ENCODE measurements at places on chromosomes 5 and 9.

DNA sequence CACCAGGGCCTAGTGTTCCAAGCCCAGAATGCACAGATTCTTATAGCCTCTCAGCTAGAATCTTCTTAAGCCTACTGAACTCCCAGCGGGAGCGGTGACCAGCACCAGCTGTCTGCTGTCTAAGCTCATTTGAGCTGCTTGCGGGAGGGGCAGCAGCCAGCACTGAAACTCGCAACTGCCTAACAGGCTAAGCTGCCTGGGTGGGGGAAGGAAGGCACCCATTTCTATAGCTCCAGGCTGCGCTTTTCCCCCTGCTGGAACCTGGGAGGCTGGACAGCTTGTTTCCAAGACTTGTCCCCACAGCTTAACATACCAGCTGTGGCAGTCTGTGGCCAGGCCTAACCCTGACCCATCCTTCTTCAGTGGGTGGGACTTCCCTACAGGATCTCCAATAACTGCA lies 512.9 kb downstream of the EFNA5 start:
- no peak for DNase-seq

DNA sequence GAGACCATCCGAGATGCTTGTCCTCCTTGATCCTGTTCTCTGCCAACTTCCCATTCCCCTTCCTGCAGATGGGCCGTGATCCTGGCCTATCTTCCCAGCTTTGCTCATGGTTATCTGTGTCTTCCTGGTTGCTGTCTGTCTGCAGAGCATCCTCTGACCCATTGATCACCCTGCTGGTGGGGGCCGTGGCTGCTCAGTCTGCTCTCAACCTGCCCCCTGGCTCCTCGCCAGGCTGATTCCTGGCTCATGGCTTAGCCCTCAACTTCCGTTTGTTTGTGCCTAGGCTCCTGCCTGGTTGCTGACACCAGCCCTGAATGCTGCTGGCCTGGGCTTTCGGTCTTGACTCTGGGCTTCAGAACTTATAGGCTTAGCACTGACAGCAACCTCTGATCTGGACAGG lies 67.1 kb upstream of the SMIM15 start:
- no peak for DNase-seq

GRCh38 chr9:126304971-126305320 lies 21.7 kb upstream of the MVB12B start:
- no peak for DNase-seq

DNA sequence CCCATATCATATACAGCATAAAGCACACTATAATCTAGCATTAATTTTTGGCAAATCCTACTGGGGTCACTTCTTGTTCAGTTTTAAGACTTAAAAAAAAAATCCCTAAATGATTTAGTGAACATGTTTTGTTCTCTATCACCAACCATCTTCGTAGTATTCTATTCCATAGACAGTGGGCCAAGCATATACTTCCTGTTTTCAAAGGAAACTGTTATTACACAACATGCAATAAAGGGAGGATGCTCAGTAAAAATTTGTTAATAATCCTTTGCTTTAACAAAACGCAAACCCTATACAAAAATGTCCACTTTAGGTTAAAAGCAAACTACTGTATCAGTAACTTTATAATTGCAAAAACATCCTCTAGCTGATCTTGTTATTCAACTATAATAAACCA lies 13.0 kb downstream of the CCNH start:
- no peak for DNase-seq

- DNase-seq, result no peak
Observed at GRCh38 chr5:32421075-32421474, 23.5 kb downstream of the ZFR start.

DNA sequence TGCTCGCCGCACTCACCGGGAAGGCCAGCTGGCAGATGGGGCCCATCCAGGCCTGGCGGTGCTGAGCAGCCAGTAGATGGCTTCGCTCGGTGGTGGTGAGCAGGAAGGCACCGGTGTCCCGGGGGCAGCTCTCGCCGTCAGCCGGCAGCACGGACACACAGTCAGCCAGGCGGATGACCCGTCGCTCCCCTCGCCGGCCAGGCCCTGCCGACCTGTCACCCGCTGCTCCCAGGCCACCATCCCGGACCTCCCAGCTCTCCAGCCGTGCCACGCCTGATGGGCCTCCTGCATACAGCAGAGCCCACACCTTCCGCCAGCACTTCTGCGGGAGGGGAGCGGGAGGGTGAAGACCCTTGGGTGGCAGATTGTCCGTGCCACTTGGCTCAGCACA lies 1.4 kb downstream of the DOK3 start:
- no peak for DNase-seq

DNA sequence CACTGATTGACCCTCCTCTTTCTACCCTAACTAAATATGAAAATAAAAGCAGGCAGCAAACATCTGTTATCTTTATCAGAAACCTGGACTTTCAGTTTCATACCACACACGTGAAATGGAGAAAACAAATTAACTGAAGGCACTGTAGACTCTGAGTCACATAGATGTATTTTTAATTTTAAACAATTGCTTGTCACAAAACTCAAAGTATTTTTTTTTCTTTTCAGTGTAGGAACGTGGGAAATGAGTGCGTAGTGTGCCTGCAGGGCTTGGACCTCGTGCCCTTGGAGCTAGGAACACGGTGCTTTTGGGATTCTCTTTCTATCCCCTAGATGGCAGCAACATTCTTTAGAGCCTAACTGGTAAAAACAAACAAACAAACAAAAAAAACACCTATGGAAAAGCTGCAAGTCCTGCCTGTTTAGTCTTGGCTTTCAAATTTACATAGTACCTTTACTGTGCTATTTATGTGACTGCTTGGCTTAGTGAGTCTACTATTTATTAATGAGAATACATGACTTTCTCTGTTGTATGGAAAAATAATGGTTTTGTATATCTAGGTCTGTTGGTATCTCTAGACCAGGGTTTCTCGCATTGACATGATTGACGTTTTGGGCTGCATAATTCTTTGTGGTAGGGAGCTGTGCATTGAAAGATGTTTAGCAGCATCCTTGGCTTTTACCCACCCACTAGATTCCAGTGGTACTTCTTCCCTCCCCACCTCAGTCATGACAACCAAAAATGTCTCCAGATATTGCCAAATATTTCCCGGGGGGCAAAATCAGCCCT lies 16.8 kb upstream of the ACTBL2 start:
- DNase-seq, result peak; percentile 5

GRCh38 chr5:168931638-168932345 lies 352.6 kb upstream of the PANK3 start:
- DNase-seq, result no peak

GRCh38 chr5:115246361-115246991 lies 16.2 kb downstream of the PGGT1B start:
- no peak for DNase-seq

- DNase-seq, result no peak
Observed at GRCh38 chr9:8871796-8872445, 1072.3 kb upstream of the DMAC1 start.

DNA sequence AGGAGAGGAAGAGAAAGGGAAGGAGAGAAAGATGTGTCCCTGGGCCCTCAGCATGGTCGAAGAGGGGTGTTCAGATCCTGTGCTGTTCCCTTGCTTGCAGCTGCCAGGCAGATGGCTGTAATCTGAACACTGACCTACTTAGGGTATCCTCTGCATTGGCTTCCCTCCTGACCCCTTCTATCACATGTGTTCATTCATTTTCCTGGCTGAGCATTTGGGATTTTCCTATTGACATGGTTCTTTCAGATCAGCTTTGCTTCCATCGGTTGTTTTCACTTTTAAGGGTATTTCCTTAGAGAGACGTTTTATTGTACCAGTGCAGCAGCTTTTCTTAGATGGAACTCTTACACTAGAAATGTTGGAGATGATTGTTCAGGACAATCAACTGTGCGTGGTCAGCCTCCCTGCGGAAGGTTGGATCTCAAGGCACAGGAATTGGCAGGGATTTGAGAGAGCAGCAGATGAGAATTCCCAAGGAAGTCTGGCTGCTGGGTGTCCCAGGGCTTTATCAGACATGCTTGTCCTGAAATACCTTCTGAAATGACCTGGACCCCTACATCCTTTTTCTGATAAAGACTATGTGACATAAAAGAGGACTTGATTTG lies 26.0 kb downstream of the ACTBL2 start:
- DNase-seq, result no peak

GRCh38 chr5:33558489-33558888 lies 117.7 kb downstream of the TARS1 start:
- no peak for DNase-seq

- no peak for DNase-seq
Observed at GRCh38 chr9:101269591-101270283, 115.1 kb downstream of the BAAT start.

- DNase-seq, result no peak
Observed at GRCh38 chr9:20044686-20045085, 255.8 kb upstream of the SLC24A2 start.

DNA sequence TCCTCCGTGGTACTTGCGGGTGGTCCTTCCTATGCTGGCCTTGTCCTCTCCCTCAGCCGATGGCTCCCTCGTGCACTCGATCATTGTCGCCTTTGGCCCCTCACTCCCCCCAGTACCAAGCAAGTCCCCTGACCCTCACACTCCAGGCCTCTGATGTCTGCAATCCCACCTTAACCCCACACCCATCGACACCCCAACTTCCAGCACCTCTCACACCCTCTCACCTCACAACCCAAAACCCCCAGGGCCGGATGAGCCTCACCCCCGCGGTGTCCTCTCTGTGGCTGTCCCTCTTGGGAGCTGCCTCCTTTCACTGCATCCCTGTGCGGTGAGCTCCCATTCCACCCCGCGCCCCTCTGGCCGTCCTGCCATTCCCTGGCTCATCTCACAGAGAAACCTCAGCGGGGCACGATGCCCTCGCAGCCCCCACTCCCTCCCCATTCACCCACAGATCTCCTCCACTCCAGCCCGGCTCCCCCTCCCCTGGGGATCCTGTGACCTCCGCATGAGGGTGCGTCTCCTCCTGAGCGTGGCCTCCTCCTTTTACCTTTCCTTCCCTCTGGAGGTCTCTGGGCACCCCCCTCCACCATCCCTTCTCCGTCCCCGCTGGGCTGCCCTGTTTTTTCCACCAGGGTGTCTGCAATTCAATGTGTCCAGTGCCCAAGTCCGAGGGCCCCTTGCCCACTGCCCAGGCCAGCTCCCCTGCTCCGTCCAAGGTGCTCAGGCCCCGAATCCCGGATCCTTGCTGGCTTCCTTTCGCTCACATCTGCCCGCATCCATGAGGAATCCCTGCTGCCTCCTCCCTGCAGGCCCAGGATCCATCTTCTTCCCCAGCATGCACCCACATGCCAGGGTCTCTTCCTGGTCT lies 15.8 kb upstream of the RNU6ATAC start:
- DNase-seq, result peak; percentile 2

DNA sequence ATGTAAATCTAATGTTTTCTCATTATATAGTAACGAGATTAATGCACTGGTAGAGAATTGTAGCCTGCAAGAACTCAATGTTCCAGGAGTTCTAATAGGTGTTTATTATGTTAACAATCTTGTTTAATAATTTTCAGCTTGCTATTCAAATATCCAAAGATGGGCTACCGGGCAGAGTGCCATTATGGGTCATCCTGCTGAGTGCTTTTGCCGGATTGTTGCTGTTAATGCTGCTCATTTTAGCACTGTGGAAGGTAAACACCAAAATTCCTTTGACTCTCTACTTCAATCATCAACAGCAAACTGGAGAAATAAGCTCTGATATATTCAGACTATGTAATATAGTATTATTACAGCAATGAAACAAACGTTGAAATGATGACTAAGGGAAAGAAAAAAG lies 41.9 kb upstream of the ITGA2 start:
- no peak for DNase-seq

DNA sequence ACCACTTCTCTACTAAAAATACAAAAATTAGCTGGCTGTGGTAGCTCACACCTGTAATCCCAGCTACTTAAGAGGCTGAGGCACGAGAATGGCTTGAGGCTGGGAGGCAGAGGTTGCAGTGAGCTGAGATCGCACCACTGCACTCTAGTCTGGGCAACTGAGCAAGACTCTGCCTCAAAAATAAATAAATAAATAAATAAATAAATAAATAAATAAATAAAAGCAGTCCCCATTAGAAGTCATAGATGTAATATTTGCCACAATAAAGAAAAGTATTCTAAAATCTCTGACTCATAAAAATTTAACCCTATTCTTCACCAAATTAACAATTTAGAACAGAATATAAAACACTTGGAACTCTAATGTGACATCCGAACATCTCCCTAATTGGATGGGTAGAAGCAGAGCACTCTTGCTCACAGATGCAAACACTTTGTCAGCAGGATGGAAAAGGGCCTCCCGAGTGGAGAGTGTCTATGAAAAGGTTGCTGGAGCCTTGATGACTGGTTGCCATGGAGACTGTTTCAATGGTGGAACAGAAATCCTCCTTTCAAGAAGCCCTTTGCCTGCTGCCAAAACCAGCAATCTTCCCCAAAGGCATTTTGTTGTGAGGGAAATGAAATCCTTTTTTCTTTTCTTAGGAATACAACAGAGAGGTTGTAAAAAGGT lies 38.9 kb upstream of the TRAF1 start:
- DNase-seq, result no peak

- no peak for DNase-seq
Observed at GRCh38 chr5:122111460-122111859, 17.9 kb upstream of the ZNF474 start.

DNA sequence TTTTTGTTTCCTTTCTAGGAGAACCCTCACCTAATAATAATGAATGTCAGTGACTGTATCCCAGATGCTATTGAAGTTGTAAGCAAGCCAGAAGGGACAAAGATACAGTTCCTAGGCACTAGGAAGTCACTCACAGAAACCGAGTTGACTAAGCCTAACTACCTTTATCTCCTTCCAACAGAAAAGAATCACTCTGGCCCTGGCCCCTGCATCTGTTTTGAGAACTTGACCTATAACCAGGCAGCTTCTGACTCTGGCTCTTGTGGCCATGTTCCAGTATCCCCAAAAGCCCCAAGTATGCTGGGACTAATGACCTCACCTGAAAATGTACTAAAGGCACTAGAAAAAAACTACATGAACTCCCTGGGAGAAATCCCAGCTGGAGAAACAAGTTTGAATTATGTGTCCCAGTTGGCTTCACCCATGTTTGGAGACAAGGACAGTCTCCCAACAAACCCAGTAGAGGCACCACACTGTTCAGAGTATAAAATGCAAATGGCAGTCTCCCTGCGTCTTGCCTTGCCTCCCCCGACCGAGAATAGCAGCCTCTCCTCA lies 87.1 kb downstream of the OSMR start:
- DNase-seq, result no peak

DNA sequence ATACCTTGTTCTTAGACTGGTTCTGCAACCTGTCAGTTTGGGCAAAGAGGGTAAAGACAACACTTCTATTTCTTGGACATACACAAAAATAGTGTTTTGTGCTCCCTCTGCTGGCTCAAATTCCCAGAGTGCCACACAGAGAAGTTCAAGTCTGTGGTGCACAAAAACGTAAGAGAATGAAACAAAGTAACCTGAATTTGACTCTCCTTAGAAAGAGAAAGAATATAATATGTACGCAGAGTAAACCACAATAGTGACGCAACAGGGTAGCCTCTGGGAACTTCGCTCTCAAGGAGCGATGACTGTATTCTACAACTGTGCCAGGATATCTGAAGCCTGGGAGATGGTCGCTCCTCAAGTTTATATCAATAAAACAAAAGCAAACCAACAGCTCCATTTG lies 18.5 kb downstream of the DDX31 start:
- no peak for DNase-seq

All from stimulated activated naive CD8-positive, alpha-beta T cell treated with anti-CD3 and anti-CD28 coated beads, Interleukin-15, Interleukin-2, amounts not matched to agents 100 U/mL and 50 U/mL, for 24 hours (primary cell).